Heart left ventricle (tissue), 16 donors: ENCODE measurements at places on chromosomes 5 and 9. TPM values are rescaled to one million over a fixed set of nuclear protein-coding genes. Genes with fewer than 3 reads are reported as not detected.

LVRN gene
- total RNA-seq, result 0.14 TPM

BTNL9 gene
- total RNA-seq, result 29.0 TPM

CTSV gene
- 0.46 TPM for total RNA-seq

COX7C gene
- 1,162 TPM for total RNA-seq

CA9 gene
- total RNA-seq, result 0.47 TPM

STOM gene
- 228 TPM for total RNA-seq

TDRD7 gene
- total RNA-seq, result 4.9 TPM

PDCD1LG2 gene
- total RNA-seq, result 0.86 TPM

OLFM1 gene
- total RNA-seq, result 5.7 TPM

FGF18 gene
- 24.4 TPM for total RNA-seq

SKP2 gene
- total RNA-seq, result 3.4 TPM

LRRC70 gene
- total RNA-seq, result 0.56 TPM

- no peak for DNase-seq
These were observed 464.4 kb downstream of the TAF11L14 start for GRCh38 chr5:18098691-18099090.

GRCh38 chr5:37665272-37665671, 174.6 kb downstream of the GDNF start:
- no peak for DNase-seq

- DNase-seq, result no peak
These were observed 6.0 kb upstream of the RBM22 start for GRCh38 chr5:150706776-150707390.

DNA sequence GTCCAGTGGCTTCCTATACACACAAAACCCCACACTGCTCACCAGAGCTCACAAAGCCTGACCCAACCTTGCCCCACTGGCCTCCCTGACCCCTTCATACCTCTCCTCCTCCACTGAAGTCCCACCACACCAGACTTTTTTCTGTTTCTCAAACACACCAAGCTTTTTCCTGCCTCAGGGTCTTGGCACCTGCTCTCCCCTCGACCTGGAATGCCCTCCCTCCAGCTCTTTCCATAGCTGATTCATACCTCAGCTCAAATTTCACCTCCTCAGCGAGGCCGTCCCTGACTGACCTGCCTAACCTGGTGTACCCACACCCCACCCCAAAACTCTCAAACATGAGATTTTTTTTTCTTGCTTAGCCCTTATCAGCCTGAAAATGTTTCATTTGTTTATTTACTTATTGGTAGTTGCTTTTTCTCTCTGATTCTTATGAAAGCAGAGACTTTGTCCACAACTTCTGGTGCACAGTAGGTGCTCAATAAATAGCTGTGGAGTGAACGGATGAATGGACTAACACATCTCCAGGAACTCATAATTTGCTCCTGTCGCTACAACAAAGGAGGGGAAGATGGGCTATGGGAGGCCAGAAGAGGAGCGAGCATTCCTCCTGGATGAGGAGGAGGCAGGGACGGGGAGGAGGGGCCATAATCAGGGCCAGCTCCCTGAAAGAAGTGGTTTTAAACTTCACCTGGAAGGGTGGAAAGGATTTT, 84.3 kb downstream of the SH3TC2 start:
- DNase-seq, result no peak

- no peak for DNase-seq
These were observed 962 bp upstream of the TXN start for GRCh38 chr9:110257097-110257841.

GRCh38 chr9:34072868-34073590, 24.3 kb upstream of the UBAP2 start:
- DNase-seq, result no peak

DNA sequence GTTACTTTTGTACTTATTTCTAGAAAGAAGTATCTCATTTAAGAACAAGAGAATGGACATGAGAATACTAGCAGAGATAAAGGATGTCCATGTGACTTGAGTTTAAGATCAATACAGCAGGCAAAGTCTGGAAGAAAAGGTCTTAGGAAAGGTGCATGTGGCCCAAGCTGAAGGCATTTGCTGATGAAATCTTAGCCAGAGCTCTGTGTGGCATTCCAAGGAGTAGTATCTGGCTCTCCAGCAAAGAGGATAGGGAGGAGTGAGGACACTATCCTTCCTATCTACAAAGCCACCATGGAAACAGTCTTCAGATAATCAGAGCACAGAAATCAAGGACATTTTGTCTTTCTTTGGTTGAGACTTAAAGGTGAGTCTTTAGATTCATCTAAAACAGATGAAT, 244.1 kb upstream of the RGMB start:
- DNase-seq, result no peak

- no peak for DNase-seq
These were observed 24.8 kb downstream of the KCTD16 start for GRCh38 chr5:144195448-144195847.

DNA sequence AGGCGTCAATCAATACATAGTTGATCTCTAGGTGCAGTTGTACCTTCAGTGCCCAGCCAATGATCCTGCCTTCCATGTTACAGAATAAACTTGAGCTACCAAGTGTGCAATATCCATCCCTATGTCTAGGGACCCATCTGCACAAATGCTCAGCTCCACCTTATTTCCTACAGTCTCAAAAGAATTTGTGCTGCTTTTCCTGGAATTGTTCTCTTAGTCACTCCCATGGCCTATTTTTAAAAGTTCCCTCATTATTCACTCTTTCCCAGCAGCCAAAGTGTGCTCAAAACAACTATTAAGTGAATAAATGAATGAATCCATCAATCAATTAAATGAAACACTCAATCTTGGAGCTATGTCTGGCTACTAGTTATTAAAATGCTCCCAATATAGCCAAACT, 14.7 kb downstream of the LIX1 start:
- DNase-seq, result no peak

DNA sequence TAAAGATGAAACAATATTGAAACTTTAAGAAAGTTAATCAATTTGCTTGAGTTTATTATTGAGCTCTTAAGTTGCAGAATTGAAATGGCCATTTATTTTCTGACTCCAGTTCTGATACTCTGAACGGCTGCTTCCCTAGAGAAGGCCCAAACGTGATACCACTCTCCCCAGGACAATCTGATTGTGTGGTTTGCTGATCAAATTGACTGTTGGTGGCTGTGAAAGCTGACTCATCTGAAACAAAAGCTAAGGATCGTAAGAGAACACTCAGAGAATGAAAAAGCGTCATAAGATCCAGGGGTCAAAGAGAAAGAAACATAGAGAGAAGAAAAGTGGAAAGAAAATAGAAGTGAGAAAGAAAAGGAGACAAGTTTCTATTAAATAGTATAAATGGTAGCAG, 147.2 kb downstream of the IZUMO3 start:
- no peak for DNase-seq

DNA sequence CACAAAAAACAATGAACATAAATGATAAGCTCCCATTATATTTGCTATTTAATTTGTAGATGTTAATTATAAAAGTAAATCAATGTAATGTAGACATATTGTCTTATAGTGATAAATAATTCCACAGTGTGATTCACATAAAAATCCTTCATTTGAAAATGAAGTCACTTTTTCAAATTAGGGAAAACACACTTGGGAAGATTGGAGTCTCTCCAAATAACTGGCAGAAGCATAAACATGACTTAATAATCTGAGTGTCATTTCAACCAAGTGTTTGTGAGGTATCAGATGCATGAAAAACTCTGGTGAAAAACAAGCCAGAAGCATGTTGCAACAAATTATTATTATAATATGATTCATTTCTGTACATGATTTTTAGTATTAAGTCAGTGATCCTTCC, 102.2 kb downstream of the CETN3 start:
- no peak for DNase-seq

DNA sequence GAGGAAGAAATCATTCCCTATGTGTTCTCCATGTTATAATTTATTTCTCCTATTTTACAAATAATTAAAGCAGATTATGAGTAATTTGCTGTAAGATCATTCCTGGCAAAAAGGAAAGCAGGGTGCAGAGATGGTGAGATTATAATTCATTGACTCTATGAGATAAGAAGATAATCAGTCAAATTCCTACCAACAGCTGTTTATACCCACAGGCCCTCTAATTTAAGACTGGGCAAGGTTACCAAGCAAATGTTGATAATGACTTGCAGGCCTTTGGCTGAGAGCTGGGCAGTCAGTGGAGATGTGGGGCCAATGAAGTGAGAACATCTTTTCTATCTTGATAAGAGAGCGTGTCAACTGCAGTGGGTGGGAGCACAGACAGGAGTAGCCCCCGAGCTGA, 222.7 kb downstream of the ICE1 start:
- DNase-seq, result no peak

DNA sequence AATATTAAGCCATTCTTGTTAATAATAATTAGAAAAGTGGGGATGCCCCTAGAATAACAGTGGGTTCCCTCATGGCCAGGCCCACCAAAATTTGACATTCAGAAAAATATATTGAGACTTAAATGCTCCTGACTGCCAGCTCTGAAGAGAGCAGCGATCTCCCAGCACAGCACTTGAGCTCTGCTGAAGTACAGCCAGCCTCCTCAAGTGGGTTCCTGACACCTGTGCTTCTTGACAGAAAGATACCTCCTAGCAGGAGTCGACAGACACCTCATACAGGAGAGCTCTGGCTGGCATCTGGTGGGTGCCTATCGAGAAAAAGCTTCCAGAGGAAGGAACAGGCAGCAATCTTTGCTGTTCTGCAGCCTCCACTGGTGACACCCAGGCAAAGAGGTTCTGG, 261.5 kb downstream of the DTWD2 start:
- no peak for DNase-seq

DNA sequence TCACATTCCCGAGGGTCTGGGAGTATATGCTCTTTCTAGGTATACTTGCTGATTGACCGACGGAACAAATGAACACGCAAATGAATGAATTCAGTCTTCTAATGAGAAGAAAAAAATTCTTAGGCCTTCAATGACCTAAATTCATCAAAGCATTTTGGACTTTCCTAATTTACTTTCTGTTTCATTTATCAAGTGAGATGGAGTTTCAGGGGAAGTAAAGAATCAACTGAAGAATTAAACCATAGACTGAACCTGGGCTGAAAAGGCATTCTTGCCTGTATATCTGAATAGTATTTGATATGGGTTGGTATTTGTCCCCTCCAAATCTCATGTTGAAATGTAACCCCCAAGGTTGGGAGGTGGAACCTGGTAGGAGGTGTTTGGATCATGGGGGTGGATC, 64.1 kb downstream of the ZFAND5 start:
- no peak for DNase-seq

DNA sequence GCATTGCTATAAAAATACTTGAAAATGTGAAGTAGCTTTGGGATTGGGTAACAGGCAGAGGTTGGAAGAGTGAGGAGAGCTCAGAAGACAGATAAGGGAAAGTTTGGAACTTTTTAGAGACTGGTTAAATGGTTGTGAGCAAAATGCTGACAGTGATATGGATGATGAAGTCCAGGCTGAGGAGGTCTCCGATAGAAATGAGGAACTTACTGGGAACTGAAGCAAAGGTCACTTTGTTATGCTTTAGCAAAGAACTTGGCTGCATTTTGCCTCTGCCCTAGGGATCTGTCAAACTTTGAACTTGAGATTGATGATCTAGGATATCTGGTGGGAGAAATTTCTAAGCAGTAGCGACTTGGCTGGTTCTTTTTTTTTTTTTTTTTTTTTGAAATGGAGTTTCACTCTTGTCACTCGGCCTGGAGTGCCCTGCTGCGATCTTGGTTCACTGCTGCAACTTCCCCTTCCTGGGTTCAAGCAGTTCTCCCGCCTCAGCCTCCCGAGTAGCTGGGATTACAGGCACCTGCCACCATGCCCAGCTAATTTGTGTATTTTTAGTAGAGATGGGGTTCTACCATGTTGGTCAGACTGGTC, 998.9 kb downstream of the TLE1 start:
- DNase-seq, result no peak

GRCh38 chr5:12910641-12911040, 1006.4 kb upstream of the CTNND2 start:
- DNase-seq, result no peak

- DNase-seq, result no peak
These were observed 39.4 kb upstream of the SMIM32 start for GRCh38 chr5:136232316-136232715.

DNA sequence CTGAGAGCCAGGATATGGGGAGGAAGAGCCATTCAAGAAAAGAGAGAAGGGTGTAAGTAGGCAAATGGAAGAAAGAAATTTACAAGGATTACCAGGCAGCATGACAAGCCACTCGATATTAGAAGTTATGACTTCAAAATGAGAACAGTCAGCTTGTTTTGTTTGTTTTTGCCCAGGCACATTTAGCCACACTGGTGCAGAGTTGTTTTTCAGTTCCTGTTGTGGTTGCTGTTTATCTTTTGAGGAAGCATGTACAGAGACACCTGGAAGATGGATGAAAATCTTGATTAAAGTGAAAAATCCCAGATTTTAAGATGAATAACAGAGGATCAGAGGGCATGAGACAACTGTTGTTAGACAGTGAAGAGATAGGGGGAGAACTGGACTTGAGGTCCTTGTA, 199.1 kb downstream of the MTRR start:
- no peak for DNase-seq

- no peak for DNase-seq
These were observed 77.6 kb downstream of the KIF4B start for GRCh38 chr5:155091063-155091648.

DNA sequence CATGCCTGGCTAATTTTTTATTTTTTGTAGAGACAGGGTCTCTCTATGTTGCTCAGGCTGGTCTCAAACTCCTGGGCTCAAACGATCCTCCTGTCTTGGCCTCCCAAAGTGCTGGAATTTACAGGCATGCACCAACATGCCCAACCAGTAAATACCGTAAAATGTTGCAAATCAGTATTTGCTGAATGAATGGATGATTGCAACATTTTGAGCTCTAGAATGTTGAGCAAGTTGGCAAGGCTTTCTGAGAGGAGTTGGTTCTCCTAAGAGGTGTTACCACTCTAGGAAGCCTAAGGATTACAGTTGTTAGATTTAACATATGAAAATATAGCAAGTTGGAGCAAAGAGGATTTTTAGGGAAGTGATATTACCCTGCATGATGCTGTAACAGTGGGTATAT, 15.6 kb upstream of the DMXL1 start:
- no peak for DNase-seq

GRCh38 chr9:23850242-23850689, 24.2 kb upstream of the ELAVL2 start:
- DNase-seq, result no peak

DNA sequence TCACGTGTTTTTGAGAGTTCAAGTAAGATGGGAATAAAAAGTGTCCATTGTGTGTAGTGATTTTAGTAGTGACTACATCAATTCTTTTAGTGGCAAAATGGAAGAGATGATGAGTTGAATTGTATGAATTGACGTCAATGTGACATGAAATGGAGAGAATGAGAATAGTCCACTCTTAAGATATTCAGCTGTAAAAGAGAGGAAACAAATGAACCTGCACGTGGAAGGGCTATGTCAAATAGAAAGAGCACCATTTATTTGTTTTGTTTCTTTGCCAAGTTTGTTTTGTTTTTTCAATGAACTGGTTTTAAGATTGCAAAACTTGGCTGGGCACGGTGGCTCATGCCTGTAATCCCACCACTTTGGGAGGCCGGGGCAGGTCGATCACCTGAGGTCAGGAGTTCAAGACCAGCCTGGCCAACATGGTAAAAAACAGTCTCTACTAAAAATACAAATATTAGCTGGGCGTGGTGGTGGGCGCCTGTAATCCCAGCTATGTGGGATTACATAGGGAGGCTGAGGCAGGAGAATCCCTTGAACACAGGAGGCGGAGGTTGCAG, 453.8 kb downstream of the TAF11L14 start:
- DNase-seq, result no peak
